DND-41 (cell line): ENCODE measurements at places on chromosomes 13 and 19.

- no peak for DNase-seq
- no peaks in the 10 kb centered on the region for H3K27me3 ChIP-seq
- no peak overlapping the region for H3K27ac ChIP-seq
- H3K4me1 ChIP-seq = no peaks in the 10 kb centered on the region
- no peak overlapping the region for H3K4me3 ChIP-seq
- no peaks in the 10 kb centered on the region for H3K36me3 ChIP-seq
These were observed 136.4 kb downstream of the PTPRS start for GRCh38 chr19:5204212-5204611.

DNA sequence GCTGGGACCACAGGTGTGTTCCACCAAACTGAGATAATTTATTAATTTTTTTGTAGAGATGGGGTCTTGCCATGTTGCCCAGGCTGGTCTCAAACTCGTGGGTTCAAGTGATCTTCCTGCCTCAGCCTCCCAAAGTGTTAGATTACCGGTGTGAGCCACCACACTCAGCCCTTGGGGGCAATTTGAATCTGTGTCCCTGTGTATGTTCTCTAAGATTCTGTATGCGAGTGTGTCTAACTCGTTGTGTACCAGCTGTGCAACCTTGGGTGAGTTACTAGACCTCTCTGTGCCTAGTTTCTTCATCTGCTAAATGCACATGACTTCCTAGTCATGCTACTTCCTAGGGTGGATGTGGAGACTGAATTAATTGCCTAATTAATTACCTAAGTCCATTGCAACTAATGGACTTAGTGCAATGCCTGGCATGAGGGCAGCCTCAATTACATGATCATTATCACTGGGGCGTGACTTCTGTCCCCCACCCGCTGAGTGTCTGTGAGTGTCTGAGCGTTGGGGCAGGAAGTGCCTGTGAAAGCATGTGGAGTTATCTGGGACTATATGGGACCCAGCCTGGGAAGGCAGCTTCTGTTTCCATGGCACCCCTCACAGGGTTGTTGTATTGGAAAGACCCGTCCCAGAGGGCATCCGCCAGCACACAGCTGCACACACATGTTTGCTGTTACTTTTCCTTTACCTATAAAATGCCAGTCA lies 1.8 kb upstream of the NCCRP1 start:
- no peak for DNase-seq

- no peaks in the 10 kb centered on the region for H3K27me3 ChIP-seq
- H3K27ac ChIP-seq = no peak overlapping the region
- H3K4me3 ChIP-seq = no peak overlapping the region
- no peaks in the 10 kb centered on the region for H3K36me3 ChIP-seq
- DNase-seq = no peak
These were observed 955.1 kb downstream of the DIAPH3 start for GRCh38 chr13:59208405-59209195.

GRCh38 chr13:35836446-35836845 lies 294.7 kb downstream of the DCLK1 start:
- no peak overlapping the region for H3K4me3 ChIP-seq
- no peaks in the 10 kb centered on the region for H3K4me1 ChIP-seq
- DNase-seq = no peak
- no peaks in the 10 kb centered on the region for H3K36me3 ChIP-seq
- no peak overlapping the region for H3K27ac ChIP-seq

DNA sequence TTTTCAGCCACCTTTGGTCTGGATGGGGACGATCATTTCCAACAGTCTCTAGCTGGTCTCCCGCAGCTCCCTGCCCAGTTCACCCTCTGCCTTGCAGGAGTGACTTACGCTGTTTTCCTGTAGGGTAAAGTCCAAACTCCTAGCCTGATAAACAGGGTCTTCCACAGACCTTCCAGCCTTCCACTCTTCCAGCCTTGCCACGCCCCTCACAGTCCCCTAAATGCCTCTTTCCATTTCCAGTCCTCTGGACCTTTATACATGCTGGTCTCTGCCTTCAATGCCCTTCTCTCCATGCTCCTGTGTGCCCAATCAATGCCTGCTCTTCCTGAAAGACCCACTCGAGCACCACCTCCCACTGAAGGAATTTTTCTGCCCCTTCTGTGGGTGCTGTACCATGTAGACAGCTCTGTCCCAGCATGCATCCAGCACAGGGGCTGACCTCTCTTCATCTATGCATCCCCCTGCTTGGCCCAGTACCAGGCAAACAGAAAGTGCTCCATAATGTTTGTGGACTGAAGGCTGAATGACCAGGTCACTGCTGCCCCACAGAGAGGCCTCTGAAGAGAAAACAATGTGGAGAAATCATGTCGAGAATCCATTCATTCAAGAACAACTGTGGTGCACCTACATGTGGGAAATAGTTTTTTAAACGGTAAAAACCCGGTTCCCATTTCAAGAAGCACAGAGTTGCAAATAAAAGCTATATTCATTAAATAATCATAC lies 4.6 kb downstream of the ATP7B start:
- H3K27me3 ChIP-seq = peaks cover 37% of the 10 kb centered on the region
- H3K27ac ChIP-seq = no peak overlapping the region
- H3K4me3 ChIP-seq = no peak overlapping the region
- DNase-seq = no peak

DNA sequence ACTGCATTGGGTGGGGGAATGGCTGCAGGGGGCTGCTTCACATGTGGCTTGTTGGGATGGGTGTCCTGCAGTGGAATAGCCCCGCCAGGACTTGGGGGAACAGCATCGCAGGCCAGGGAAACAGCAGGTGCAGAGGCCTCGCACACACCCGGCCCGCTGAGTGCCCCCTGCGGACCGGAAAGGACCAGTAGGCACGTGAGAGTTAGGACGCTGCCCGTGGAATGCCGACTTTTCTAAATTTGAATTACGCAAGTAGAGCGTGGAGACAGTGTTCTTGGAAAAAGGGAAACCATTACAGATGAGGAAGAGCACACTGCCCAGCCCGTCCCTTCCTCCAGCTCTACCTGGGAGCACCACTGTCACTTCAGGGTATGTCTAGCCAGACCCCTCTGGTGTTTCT lies 11.5 kb downstream of the DNM2 start:
- no peaks in the 10 kb centered on the region for H3K27me3 ChIP-seq
- H3K4me1 ChIP-seq = no peaks in the 10 kb centered on the region
- peaks cover 27% of the 10 kb centered on the region for H3K36me3 ChIP-seq
- no peak overlapping the region for H3K27ac ChIP-seq
- DNase-seq = no peak

DNA sequence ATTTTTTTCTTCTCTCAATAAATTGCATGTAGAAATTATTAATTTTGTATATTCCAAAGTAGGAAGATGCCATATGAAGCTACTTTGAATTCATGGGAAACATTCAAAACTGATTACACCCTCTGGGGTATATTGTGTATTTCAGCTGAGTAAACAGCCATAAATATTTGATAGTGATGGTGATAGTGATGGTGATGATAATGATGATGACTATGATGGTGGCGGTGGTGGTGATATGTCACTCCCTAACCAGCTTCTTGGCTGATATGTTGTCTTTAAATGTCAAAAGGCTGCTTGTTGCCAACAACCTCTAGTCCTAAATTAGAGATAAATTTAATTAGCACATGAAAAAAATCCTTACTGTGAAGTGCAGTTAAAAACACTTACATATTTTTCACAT lies 102.0 kb downstream of the LRCH1 start:
- H3K27me3 ChIP-seq = no peaks in the 10 kb centered on the region
- H3K36me3 ChIP-seq = peaks cover 11% of the 10 kb centered on the region
- no peak overlapping the region for H3K27ac ChIP-seq
- no peaks in the 10 kb centered on the region for H3K4me1 ChIP-seq
- no peak overlapping the region for H3K4me3 ChIP-seq

DNA sequence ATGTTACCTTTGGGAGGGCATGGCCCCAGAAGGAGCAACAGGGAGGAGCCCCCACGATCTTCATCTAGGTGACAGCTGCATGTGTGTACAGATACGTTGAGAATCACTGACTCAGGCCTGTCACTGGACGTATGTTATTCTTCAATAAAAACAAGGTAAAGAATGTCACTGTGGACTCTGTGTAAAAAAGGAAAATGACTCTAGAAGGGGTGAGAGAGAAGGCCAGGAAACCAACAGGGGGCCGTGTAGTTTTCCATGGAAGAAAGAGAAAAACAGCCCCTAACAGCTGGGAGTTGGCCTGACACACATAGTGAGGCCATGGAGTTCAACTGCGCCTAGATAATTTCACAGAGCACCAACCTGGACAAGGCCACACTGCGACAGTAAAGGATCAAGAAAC lies 1.9 kb upstream of the LYPD3 start:
- H3K36me3 ChIP-seq = no peaks in the 10 kb centered on the region
- H3K4me3 ChIP-seq = no peak overlapping the region
- H3K4me1 ChIP-seq = peaks cover 28% of the 10 kb centered on the region
- H3K27ac ChIP-seq = no peak overlapping the region
- no peaks in the 10 kb centered on the region for H3K27me3 ChIP-seq
- DNase-seq = no peak

DNA sequence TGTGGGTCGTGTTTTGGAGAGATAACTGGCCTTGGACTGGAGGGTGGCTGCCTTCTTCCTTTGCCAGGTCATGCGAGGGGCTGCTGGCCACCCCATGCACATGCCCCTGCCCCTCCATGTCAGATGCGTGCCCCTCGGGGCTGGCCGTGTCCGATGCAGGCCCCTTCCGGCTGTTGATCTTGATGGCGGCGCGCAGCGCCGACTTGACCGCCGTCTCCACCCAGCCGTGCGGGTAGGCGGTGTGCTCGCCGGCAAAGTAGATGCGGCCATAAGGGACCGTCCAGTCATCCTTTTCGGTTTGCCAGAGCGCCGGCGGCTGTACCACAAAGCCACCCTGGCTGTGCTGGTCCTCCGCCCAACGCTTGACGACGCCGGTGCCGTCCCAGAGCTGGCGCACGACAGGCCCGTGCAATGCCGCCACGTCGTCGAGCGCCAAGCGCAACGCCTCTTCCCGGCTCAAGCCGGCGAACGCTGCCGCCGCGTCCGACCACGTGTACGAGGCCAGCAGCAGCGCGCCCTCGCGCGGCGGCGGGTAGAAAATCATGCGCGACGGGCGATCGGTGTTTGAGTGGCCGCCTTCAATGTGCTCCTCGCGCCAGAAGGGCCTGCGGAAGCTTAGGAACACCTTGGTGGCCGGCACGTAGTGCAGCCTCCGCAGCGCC lies 6.9 kb downstream of the IL4I1 start:
- DNase-seq = no peak
- H3K4me1 ChIP-seq = no peaks in the 10 kb centered on the region
- no peaks in the 10 kb centered on the region for H3K27me3 ChIP-seq
- peaks cover 4% of the 10 kb centered on the region for H3K36me3 ChIP-seq
- no peak overlapping the region for H3K27ac ChIP-seq
- no peak overlapping the region for H3K4me3 ChIP-seq

- H3K27me3 ChIP-seq = no peaks in the 10 kb centered on the region
- no peaks in the 10 kb centered on the region for H3K4me1 ChIP-seq
- H3K36me3 ChIP-seq = no peaks in the 10 kb centered on the region
- no peak for DNase-seq
- no peak overlapping the region for H3K27ac ChIP-seq
- no peak overlapping the region for H3K4me3 ChIP-seq
These were observed 502.7 kb upstream of the HTR2A start for GRCh38 chr13:47399599-47399998.

- no peak overlapping the region for H3K27ac ChIP-seq
- peaks cover 99% of the 10 kb centered on the region for H3K36me3 ChIP-seq
- H3K4me3 ChIP-seq = no peak overlapping the region
- H3K27me3 ChIP-seq = no peaks in the 10 kb centered on the region
- H3K4me1 ChIP-seq = no peaks in the 10 kb centered on the region
These were observed 12.3 kb downstream of the TSSK6 start for GRCh38 chr19:19502808-19503602.

GRCh38 chr19:13887018-13887436 lies 10.1 kb downstream of the NANOS3 start:
- H3K27ac ChIP-seq = peak overlapping the region; percentile 36; the same call in 1 of the 2 replicates
- no peaks in the 10 kb centered on the region for H3K27me3 ChIP-seq
- no peak for DNase-seq
- H3K36me3 ChIP-seq = peaks cover 31% of the 10 kb centered on the region

- no peaks in the 10 kb centered on the region for H3K4me1 ChIP-seq
- H3K27me3 ChIP-seq = no peaks in the 10 kb centered on the region
- no peak for DNase-seq
- peaks cover 8% of the 10 kb centered on the region; the same call in 1 of the 2 replicates for H3K36me3 ChIP-seq
- no peak overlapping the region for H3K4me3 ChIP-seq
These were observed 26.9 kb downstream of the DPF1 start for GRCh38 chr19:38196948-38197656.

DNA sequence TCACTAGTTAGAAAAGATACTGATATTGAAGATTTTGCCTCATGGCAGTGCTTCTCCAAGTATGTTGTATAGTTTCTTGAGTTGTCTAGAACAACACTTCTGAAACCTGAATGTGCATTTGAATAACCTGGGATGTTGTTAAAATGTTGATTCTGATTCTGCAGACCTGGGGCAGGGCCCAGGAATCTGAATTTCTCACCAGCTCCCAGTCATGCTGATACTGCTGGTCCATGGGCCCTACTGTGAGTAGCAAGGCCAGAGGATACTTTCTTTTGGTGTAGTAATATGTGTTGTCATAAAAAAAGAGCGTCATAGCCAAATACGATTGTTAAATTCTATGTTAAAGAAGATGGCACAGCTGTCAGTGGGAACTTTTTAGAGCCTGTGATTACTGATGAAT lies 41.6 kb upstream of the C1QTNF9 start:
- peak overlapping the region; percentile 76 for H3K27ac ChIP-seq
- no peaks in the 10 kb centered on the region for H3K36me3 ChIP-seq
- H3K4me3 ChIP-seq = peak overlapping the region; percentile 18
- H3K27me3 ChIP-seq = no peaks in the 10 kb centered on the region
- H3K4me1 ChIP-seq = peaks cover 60% of the 10 kb centered on the region

GRCh38 chr13:62510906-62511655 lies 1095.4 kb upstream of the PCDH20 start:
- H3K4me1 ChIP-seq = peaks cover 52% of the 10 kb centered on the region
- H3K4me3 ChIP-seq = no peak overlapping the region
- DNase-seq = no peak
- H3K27me3 ChIP-seq = no peaks in the 10 kb centered on the region
- H3K36me3 ChIP-seq = no peaks in the 10 kb centered on the region

GRCh38 chr13:112889351-112890290 lies 79.4 kb upstream of the MCF2L start:
- peaks cover 4% of the 10 kb centered on the region for H3K27me3 ChIP-seq
- no peak overlapping the region for H3K4me3 ChIP-seq
- H3K4me1 ChIP-seq = peaks cover 3% of the 10 kb centered on the region
- peaks cover 8% of the 10 kb centered on the region for H3K36me3 ChIP-seq
- no peak for DNase-seq

DNA sequence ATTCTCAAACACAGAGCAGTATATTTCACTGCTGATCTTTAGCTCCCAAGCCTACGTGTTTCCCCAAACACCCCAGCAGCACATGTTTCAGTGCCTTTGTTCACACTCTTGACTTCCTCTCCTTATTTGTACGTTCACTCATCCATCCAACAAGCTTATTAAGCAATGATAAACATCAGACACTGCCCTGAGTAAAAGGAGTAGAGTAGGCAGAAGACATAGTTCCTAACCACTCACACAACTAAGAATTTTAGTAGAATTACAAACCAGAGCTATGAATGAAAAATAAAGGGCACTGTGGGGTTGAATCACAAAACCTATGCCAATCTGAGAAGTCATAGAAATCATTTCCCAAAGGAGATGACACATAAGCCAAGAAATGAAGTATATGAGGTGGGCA lies 213.5 kb downstream of the DIAPH3 start:
- no peaks in the 10 kb centered on the region for H3K27me3 ChIP-seq
- H3K36me3 ChIP-seq = 0 out of 2 replicates have a peak, but pooled peaks cover 6% of the 10 kb centered on the region
- no peak overlapping the region for H3K27ac ChIP-seq
- DNase-seq = no peak
- H3K4me1 ChIP-seq = no peaks in the 10 kb centered on the region

- no peaks in the 10 kb centered on the region for H3K27me3 ChIP-seq
- DNase-seq = no peak
- H3K36me3 ChIP-seq = peaks cover 32% of the 10 kb centered on the region
These were observed 6.3 kb upstream of the WTIP start for GRCh38 chr19:34475026-34475974.

GRCh38 chr13:44140146-44140545 lies 233.5 kb upstream of the SERP2 start:
- H3K27me3 ChIP-seq = no peaks in the 10 kb centered on the region
- no peaks in the 10 kb centered on the region for H3K36me3 ChIP-seq
- H3K27ac ChIP-seq = no peak overlapping the region
